ENCODE measurements at places on chromosomes 1 and 21. TPM values are rescaled to one million over a fixed set of nuclear protein-coding genes. Genes with fewer than 3 reads are reported as not detected.

The SPAG17 gene
- not detected for total RNA-seq

The AMPD1 gene
- not detected for total RNA-seq

The NEK2 gene
- total RNA-seq, result 0.25 TPM

The PRDX6 gene
- 367 TPM for total RNA-seq

The CDCA8 gene
- 0.87 TPM for total RNA-seq

The KIF2C gene
- 2.3 TPM for total RNA-seq

The RAB3B gene
- 0.15 TPM for total RNA-seq

The CATSPER4 gene
- total RNA-seq, result not detected
